Stimulated activated CD8-positive, alpha-beta memory T cell treated with anti-CD3 and anti-CD28 coated beads, Interleukin-15, amount 100 ng/mL, for 48 hours (primary cell): ENCODE measurements at places on chromosomes 1 and 21.

- no peak for DNase-seq
Observed at GRCh38 chr1:48616710-48617109, 144.7 kb upstream of the SPATA6 start.

- DNase-seq, result no peak
Observed at GRCh38 chr1:27690183-27690582, 18.2 kb upstream of the IFI6 start.

- no peak for DNase-seq
Observed at GRCh38 chr1:26779098-26779668, 8.6 kb upstream of the PIGV start.

DNA sequence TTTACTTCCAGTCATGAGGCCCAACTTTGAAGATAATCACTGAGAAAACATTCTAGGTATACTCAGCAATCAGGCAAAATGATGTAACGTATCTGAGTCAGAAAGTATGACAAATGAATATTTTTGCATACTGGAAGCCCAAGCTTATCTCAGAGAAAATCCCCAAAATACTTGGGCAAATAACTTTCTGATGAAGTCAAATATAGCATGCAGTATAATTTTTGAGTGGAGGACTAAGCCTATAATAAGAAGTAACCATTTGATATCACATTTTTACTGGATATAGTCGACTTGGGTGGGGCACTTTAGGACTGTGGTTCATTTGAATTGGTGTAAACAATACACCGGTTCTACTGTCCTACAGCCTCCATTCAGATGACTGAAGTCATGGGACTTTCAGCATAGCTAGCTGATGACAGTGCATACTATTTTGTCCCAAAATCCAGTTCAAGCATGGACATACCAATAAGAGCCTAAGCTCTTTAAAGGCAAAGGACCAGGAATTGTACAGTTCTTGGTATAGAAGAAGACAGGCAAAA, 2.3 kb upstream of the GADD45A start:
- DNase-seq, result no peak

DNA sequence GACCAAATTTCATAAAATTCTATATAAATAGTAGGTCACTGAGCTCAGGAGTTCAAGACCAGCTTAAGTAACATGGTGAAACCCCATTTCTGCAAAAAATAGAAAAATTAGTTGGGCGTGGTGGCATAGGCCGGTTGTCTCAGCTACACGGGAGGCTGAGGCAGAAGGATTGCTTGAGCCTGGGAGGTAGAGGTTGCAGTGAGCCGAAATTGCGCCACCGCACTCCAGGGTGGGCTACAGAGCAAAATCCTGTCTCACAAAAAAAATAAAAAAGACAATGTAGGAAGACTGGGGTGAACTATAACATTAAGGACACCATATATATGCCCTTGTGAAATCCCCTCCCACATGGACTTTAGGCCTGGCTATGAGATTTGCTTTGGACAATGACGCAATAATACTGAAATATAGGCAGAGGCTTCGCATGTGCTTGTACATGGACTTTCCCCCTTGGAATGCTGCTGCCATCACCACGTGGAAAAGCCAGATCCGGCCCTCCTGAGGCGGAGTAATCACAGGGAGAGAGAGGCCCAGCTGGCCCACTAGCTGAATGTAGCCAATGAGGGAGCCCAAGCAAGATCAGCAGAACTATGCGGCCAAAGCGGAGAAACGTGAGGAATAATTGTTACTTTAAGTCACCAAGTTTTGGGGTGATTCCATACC, 13.1 kb upstream of the USP1 start:
- DNase-seq, result no peak

DNA sequence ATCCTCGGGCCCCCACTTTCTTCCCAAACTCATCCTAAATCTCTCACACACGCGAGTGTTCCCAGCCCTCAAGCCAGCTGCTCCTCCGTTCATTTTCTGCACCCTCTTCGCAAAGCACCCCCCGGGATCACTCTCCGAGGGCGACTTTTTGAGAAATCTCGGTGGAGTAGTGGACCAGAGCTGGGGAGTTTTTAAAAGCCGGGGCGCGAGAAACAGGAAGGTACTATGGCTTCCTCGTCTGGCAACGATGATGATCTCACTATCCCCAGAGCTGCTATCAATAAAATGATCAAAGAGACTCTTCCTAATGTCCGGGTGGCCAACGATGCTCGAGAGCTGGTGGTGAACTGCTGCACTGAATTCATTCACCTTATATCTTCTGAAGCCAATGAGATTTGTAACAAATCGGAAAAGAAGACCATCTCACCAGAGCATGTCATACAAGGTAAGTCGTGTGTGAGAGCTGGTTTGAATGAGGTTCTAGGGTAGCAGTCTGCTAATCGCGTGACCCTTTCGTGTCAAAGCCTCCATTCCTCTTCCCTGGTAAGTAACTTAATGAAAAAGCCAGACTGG, 800 bp downstream of the DR1 start:
- no peak for DNase-seq

GRCh38 chr1:234955107-234955731, 173.4 kb downstream of the TOMM20 start:
- DNase-seq, result no peak

- no peak for DNase-seq
Observed at GRCh38 chr1:119115311-119115710, 25.1 kb downstream of the WARS2 start.

DNA sequence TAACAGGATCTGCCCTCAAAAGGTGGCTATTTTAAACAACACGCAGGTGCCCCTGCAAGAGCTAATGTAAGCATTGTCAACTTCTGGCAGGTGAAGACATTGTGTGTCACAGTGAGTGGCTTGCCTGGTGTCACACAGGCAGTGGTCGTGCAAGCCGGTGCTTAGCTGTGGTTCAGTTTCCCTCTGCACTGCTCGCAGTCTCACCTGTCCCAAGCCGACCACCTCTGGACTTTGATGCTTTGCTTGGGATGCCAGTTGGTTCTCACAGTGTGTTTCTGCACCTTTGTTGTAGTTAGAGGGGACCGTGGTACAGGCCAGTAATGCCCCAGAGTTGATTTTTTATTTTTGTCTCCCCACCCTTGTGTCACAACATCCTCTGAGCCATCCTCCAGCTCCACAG, 85.2 kb downstream of the UCK2 start:
- DNase-seq, result no peak

GRCh38 chr1:54989968-54990810, 8.5 kb upstream of the BSND start:
- DNase-seq, result no peak

GRCh38 chr1:17744666-17745478, 10.3 kb upstream of the ACTL8 start:
- DNase-seq, result no peak

- no peak for DNase-seq
Observed at GRCh38 chr1:224684979-224685425, 68.9 kb downstream of the CNIH3 start.

DNA sequence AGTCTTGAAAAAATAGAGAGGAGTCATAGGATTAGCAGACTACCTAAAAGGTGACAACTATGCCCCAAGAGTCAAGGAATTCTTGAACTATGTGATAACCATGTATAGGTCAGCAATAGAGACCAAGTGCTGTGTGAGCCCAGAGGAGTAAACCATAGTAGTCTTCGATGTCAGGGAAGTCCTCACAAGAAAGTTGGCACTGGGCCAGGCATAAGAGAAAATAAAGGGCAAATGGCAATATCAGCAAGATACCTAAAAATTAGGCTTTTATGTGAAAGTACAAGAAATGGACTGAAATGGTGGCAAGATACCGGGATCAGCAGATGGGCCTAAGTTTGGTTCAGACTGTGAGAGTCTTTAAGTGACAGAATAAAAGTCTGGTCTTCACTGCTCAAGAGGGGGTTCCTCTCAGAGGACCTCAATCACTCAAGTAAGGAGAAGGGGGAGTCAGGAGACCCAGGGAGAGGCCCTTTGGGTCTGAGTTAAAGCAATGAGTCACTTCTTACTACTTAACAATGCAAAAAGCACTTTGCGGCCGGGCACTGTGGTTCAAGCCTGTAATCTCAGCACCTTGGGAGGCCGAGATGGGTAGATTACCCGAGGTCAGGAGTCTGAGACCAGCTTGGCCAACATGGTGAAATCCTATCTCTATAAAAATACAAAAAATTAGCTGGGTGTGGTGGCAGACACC, 95.0 kb downstream of the TEX35 start:
- DNase-seq, result no peak

- peak; percentile 42 for DNase-seq
Observed at GRCh38 chr1:153922076-153922971, 448 bp downstream of the GATAD2B start.

DNA sequence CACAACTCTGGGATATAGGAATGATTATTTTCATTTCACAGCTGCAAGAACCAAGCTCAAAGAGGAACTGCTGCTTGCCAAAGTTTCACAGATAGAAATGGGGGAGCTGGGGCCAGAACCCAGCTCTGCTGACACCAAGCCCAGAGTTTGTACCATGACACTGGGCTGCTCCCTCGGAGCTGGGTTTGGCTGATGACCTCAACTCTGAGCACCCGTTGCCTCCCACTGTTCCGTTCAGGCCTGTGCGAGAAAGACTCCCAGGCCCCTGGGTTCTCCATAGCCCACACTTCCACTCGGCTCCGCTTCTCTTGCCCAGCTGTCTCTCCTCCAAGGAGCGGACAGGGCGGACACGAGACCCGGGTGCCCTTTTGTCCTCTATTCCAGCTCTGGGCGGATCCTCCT, 55.2 kb downstream of the NGF start:
- DNase-seq, result no peak

GRCh38 chr1:174266476-174266875, 107.2 kb downstream of the RABGAP1L start:
- no peak for DNase-seq

DNA sequence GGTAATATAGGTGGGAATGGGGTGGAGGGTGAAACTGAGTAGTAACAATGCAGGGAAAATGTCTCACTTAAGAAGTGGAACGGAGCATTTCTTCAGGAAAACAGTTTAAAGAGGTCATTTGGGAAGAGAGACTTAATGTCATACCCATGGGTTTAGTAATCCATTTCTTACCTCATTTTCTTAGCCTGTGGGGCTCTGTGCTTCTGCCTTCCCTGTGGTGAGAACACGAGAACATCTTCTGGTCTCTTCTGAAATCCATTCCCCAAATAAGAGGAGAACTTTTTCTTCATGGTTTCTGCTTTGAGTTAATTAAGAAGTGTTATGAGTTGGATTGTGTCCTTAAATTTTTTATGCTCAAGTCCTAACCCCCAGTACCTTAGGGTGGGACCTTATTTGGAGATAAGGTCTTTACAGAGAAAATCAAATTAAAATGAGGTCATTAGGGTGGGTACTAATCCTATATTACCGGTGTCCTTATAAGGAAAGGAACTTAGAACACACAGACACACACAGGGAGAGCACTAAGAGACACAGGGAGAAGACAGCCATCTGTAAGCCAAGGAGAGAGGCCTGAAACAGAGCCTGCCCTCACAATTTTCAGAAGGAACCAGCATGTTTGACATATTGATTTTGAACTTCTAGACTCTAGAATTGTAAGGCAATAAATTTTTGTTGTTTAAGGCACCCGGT, 5.4 kb downstream of the CCDC190 start:
- DNase-seq, result no peak

GRCh38 chr1:161737625-161738024, 12.0 kb upstream of the DUSP12 start:
- DNase-seq, result no peak

- DNase-seq, result no peak
Observed at GRCh38 chr1:237084341-237085077, 42.5 kb downstream of the RYR2 start.

DNA sequence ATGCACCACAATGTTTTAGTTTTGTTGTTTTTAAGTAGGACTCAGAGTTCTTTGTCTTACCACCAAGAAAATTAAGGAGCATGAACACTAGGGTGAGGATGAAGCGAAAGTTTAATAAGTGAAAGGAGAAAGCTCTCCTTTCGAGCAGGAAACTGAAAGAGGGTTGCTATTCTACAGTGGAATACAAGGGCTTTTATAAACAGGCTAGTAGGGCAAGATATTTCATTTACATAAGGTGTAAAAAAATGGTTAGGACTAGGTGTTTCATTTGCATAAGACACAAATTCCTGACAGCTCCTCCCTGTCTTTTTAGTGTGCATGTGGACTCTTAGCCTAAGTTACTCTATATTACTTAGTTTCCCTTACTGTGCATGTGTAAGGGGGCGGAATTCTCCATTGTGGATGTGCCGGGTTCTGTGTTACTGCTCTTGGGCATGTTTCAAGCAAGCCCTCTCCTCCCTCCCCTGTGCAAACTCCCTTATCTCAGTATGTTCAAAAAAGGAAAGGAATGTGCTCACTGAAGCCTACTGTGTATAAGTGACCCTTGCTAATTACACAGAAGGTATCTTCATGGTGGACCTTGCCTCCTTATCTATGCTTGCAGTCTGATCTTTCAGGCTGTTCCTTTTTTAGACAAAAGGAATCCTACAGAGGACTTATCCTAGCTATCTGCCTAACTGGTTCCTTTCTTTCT, 7.3 kb downstream of the TSHB start:
- no peak for DNase-seq

DNA sequence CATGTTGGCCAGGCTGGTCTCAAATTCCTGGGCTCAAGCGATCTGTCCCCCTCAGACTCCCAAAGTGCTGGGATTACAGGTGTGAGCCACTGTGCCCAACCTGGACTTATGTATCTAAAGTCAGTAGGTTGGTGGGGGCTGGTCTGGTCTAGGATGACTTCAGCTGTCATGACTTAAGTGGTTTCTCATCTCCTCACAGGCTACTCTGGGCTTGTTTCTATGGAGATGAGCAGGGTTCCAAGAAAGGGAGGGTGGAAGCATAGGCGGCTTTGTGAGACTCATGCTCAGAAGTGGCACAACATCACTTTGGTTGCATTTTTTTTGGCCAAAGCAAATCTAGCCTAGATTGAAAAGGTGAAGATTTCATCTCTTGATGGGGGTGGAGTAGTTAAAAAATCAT, 115.9 kb upstream of the IVNS1ABP start:
- DNase-seq, result no peak

GRCh38 chr1:59765011-59765730, 49.6 kb upstream of the HOOK1 start:
- DNase-seq, result no peak

GRCh38 chr1:100706856-100707255, 12.7 kb upstream of the VCAM1 start:
- no peak for DNase-seq

DNA sequence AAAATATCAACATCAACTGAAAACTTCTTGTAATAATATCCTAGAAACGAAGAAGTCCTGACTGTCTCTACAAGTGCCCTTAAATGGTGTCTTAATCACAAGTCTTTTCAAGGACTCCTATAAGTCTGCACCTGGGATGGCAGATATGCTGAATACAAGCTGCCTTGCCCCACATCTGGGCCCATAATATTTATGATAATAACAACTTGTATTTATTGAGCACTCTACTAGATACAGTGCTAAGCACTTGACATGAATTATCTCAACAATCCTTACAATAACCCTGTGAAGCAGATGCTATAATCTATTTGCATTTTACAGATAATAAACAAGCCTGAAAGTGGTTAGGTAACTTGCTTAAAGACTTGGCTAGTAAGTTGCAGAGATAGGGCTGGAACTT, 78.0 kb upstream of the ZNF648 start:
- no peak for DNase-seq

DNA sequence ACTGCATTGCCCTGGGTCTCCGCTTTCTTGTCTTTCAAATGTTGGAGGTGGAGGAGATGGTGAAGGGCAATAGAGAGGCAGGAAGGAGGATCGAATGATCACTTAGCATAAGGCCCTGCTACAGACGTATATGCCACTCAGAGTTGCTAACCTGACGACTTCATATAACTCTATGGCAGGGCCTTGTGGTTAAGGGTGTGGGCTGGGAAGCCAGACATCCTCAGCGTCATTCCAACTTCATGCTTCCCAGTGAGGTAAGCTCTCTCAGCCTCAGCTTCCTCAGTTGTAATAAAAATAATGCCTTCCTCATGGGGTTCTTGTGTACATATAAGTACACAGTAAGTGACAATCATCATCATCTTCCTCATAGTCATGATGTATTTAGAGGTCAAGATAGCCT, 54.6 kb downstream of the CASQ2 start:
- no peak for DNase-seq
